ENCODE measurements at places on chromosomes 7 and 10. TPM values are rescaled to one million over a fixed set of nuclear protein-coding genes. Genes with fewer than 3 reads are reported as not detected.

Gene SHH
- total RNA-seq: not detected

Gene CALML5
- total RNA-seq: 2,672 TPM

Gene CNTNAP2
- total RNA-seq: 0.89 TPM

Gene INTS15
- 47.9 TPM for total RNA-seq

Gene TLX1
- not detected for total RNA-seq

Gene FZD1
- 23.1 TPM for total RNA-seq

Gene ACTR3C
- total RNA-seq: 16.5 TPM

Gene CCL24
- total RNA-seq: 2.7 TPM

Gene PNLIPRP3
- 47.5 TPM for total RNA-seq

Gene TMEM225B
- total RNA-seq: 6.8 TPM

Gene CFAP43
- 1.5 TPM for total RNA-seq

Gene SUFU
- 15.3 TPM for total RNA-seq

- no peak for DNase-seq
Measured at GRCh38 chr7:50456371-50457123, 6.4 kb upstream of the FIGNL1 start.

GRCh38 chr10:3781468-3782145, 3.4 kb downstream of the KLF6 start:
- no peak for DNase-seq

GRCh38 chr10:72274730-72275350, 1.1 kb downstream of the DDIT4 start:
- peak; percentile 85 for DNase-seq

- no peak for DNase-seq
Measured at GRCh38 chr10:80964955-80965614, 427.4 kb downstream of the SH2D4B start.

- DNase-seq: no peak
Measured at GRCh38 chr10:26222563-26222962, 6.0 kb downstream of the GAD2 start.

GRCh38 chr10:75276069-75276872, 40.5 kb upstream of the COMTD1 start:
- DNase-seq: peak; percentile 32

- DNase-seq: no peak
Measured at GRCh38 chr7:103689255-103689654, 243.2 kb upstream of the SLC26A5 start.

DNA sequence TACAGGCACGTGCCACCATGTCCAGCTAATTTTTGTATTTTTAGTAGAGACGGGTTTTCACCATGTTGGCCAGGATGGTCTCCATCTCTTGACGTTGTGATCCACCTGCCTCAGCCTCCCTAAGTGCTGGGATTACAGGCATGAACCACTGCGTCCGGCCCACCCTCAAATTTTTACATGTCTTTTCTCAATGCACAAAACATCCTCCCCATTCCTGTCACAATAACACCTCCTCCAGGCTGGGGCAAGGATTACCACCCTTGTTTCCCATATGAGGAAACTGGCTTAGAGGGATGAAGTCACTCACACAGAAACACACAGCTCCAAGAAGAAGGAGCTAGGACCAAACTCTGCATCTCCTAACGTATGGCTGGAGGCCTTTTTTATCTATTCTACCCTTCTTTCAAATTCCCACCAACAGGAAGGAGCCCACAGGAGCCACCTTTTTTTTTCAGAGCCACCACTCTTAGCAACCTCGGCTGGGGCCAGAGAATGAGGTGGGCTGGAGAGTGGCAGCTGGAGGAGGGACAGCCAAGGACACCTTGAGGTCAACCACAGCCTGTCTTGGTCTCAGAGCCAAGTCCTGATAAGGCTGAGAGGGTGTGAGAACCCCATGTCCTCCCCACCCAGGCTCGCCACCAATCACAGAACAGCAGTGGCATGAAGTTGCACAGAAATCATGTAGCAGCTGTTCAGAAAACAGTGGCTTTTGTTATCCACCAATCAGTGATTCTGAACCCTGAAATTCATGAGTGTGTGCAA, 113.1 kb upstream of the PDLIM1 start:
- peak; percentile 26 for DNase-seq

- no peak for DNase-seq
Measured at GRCh38 chr7:97293031-97293430, 175.5 kb downstream of the SDHAF3 start.

GRCh38 chr7:37212556-37212955, 236.1 kb downstream of the ELMO1 start:
- no peak for DNase-seq

GRCh38 chr7:14836006-14836405, 66.5 kb downstream of the DGKB start:
- DNase-seq: no peak

DNA sequence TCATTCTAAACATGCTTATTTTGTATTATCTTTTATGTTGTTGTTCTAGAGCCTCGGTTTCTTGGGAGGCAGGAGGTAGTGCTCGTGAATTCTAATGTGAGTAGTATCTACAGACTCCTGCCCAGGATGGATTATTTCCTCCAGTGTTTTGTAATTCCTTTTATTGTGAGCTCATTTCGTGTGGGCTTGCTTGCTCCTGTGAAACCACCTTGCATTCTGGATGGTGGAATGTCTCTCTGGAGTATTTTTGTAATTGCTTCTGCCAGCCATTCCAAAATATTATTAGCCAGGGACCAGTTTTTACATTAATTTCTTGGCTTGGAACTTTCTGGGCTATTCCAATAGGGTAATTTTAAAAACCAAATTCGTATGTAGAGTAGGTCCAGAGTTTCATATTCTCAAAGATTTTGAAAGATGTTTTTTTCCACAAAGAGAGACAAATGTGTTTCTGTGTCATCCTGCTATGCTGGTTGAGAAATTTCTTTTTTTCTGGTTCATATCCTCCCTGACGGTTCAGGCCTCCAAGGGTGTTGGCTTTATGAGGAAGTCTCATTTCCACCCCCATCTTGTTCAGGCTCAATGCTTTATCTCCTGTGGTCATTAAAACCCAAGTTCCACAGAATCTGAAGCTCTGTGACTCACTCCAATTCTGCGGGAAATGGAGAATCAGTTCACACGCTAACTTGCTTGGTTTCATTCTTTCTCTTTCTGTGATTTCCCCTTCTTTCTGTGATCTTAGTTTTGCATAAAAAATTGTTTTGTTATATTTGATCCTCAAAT, 41.7 kb upstream of the CALD1 start:
- DNase-seq: no peak

GRCh38 chr10:130105724-130106123, 4.9 kb downstream of the C10orf143 start:
- no peak for DNase-seq

DNA sequence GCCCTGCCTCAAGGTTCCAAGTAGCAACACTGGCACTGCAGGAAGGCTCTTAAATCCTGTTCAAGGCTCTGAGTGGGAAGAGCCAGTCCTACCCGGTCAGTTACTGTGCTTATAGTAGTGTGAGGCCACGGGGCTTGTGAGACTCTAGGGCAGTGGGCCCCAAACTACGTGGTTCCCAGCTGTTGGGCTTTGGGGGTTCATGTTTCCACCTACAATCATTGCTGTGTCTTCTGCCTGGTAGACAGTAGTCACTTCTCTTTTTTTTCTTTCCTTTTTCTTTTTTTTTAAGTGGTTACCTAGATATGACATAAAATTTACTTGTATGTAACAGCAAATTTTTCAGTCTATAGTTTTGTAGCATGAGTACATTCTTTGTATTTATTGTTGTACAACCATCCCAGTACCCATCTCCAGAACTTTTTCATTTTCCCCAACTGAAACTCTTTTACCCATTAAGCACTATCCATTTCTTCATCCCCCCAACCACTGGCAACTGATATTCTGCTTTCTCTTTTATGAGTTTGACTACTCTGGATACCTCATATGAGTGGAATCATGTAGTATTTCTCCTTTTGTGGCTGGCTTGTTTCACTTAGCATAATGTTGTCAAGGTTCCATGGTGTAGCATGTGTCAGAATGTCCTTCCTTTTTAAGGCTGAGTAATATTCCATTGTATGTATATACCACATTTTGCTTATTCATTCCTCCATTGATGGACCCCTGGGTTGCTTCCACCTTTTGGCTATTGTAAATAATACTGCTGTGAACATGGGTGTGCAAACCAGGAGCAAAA, 7.7 kb downstream of the UBTD1 start:
- DNase-seq: no peak

DNA sequence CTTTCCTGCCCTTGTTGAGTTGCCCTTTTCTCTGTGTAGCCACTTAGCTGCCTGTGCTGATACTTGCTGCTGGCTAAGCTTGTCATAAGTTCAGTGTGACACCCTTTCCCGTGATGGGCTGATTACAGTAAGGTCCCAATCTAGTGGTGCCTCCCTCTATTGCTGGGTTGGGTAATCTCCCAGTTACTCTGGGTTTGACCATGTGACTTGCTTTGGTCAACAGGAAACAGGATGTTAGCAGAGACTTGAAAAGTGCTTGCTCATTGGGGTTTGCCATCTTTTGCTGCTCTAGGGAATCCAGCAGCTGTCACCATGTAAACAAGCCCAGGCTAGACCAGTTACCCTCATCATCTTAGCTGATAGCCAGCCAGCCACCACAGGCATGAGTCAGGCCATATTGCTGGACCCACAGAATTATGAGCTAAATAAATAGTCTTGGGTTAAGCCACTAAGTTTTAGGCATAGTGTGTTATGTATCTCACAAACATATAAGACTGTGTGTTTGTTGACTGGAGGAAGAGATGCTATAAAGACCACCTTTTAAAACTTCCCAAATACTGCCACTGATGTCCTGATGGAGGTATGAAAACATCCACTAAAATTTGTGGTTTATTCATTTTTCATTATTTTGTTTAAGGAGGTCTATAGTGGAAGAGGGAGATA, 4.0 kb upstream of the LEP start:
- DNase-seq: no peak

GRCh38 chr10:35388197-35388596, 51.9 kb downstream of the CCNY start:
- DNase-seq: no peak

- DNase-seq: no peak
Measured at GRCh38 chr7:43756368-43757072, 2.0 kb upstream of the BLVRA start.

DNA sequence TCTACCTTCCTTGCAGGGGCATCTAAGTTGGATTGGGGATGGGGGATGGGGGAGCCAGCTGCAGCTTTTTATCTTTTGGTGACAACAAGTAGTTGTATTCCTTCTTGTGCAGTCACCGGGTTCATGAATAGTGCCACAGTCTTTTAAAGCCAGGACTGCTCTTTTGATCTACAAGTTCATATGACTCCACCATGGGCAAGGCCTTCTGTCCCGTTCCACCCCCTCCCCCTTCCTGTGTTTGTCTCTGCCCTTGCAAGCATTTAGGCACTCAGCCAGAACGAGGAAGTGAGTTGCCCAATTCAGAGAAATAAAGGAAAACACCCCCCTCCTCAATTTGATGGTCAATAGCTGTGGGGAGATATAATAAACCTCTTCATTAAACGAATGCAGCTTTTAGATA, 44.8 kb upstream of the EGR2 start:
- DNase-seq: no peak

DNA sequence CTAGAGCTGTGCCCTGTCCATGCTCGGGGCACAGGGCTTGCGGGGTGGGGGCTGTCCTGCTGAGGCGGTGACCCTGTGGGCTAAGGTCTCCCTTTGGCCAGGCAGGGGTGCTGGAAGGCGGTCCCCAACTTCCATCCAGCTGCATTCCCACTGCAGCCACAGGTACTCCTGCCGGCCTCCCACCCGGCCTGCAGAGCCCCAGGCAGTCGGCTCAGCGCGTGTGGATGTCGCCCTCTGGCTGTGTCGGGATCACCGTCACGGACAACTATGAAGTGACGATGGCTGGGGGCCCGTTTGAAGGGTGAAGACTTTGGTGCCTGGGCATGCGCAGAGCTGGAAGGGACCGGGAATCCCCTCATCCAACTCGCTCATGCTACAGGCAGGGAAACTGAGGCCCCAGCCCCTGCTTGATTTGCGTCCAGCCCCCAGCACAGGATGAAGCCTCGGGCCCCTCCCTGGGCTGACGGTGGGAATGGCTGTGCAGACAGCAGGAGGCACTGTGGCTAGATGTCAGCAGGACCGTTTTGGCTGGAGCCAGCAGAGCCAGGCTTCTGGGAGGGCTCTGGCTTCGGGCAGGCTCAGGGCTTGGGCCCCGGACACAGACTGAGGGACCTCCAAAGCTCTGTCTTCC, 2.3 kb upstream of the TMEM184A start:
- DNase-seq: no peak

GRCh38 chr7:36591636-36592035, 132.7 kb downstream of the AOAH start:
- DNase-seq: no peak

DNA sequence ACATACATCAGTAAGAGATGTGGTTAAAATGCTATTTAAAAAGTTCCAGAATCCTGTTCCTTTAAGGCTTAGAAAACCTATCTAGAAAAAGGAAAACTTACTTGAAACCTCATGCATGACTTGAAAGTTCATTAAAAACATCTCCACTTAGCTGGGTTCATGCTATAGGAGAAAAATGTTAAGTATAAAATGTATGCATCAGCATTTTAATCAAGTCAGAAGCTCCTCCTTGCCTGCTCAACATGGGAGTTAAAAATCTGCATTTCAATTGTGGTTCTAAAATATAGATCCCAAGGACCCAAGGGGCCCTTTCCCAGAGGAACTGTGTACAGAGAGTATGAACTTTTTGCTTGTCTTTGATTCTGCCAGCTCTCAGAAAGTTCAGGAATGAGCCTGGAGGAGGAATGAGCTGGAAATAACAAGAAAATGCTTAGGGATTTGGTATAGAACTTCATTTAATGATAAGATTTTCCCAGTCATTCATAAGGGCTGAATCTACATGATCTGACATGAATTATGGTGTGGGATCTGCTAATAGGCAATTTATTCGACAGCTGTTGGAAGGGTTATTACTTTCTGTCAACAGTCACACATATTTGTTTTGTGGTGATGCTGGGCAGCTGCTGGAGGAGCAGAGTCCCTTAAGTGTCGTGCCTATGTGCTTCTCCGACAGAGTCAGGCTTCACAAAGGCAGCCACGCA, 85.6 kb upstream of the MTPN start:
- DNase-seq: no peak

DNA sequence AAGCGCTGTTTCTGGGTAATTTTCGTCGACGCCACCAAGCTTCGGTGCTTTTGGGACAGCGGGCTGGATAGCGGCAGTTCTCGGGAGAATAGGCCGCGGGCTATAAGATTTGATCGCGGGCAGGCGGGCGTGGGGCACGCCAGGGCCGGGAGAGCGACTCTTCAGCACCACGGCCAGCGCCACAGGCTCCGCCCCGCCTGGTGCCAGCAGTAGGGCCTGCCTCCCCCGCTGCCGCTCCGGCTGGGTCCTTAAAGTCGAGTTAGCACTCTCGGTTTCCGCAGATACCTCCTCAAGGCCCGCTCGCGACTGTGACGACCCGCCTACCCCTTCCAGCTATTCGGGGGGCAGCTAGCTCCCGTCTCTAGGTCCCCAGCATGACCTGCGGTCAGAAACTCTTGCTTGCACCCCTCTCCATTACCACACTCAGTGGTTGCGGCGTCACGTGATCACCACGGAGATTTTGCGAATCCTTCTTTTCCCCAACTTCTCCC, 9.4 kb downstream of the NXPH1 start:
- DNase-seq: no peak

- DNase-seq: peak; percentile 82
Measured at GRCh38 chr10:12539350-12540164, 190.2 kb downstream of the CAMK1D start.

- no peak for DNase-seq
Measured at GRCh38 chr10:20091698-20092097, 275.5 kb downstream of the PLXDC2 start.

GRCh38 chr10:34347131-34347530, 468.0 kb downstream of the PARD3 start:
- DNase-seq: no peak
